Smooth muscle cell of the umbilical artery (primary cell): ENCODE measurements at places on chromosomes 2 and 18. TPM values are rescaled to one million over a fixed set of nuclear protein-coding genes. Genes with fewer than 3 reads are reported as not detected.

The SERPINB11 gene
- total RNA-seq: not detected in 2 replicates

The QPCT gene
- total RNA-seq: 44.2 and 44.5 TPM in 2 replicates

The RAD51AP2 gene
- not detected in 2 replicates for total RNA-seq

The MC4R gene
- total RNA-seq: not detected in 2 replicates

The CBLN2 gene
- total RNA-seq: not detected in 2 replicates

The NYAP2 gene
- total RNA-seq: not detected in 2 replicates

The RAB27B gene
- total RNA-seq: 40.1 and 47.8 TPM in 2 replicates

The SDC1 gene
- 77.2 and 102 TPM in 2 replicates for total RNA-seq

The CAPN13 gene
- total RNA-seq: not detected in 2 replicates
